Daoy (cell line): ENCODE measurements at places on chromosomes 16 and 17. TPM values are rescaled to one million over a fixed set of nuclear protein-coding genes. Genes with fewer than 3 reads are reported as not detected.
A peak's percentile ranks its signal among the peaks of the same experiment; 100 is the strongest.

DNA sequence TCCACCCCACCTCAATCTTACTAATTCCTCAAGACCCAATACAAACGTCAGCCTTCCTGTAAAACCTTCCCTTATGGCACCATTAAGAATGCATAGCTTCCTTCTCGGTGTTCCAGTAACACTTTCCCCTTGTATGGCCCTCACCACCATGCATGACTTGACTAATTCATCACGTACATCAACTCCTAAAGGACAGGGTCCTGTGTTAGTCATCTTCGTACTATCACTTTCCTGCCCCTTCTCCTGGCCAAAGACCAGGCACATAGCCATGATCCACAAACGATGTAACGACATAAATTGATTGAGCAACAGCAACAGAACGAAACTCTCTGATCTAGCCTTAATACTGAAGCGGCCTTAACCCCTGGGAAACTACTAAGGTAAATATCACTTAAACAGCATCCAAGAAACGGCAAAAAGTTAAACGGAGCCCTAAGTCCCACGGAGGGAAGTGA is 612 bp downstream of the PSMD12 start:
- DNase-seq = peak; percentile 46

DNA sequence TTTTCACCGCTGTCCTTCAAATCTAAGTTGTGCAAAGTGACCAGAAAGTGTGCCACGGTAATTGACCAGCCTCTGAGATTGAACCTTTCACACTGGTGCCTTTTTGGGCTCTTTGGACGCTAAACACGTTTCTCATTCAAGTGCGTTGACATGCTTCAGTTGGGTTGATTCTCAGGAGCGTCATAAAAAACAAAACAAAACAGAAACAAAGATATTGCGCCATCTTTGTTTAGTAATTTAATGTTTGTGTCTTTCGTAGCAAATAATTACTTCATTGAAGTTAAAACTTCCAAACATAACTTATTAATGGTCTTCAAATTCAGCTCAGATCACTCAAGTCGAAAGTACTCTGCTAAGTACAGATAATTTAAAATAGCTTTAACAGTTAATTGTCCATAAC is 80.2 kb downstream of the OR1D5 start:
- DNase-seq = no peak

DNA sequence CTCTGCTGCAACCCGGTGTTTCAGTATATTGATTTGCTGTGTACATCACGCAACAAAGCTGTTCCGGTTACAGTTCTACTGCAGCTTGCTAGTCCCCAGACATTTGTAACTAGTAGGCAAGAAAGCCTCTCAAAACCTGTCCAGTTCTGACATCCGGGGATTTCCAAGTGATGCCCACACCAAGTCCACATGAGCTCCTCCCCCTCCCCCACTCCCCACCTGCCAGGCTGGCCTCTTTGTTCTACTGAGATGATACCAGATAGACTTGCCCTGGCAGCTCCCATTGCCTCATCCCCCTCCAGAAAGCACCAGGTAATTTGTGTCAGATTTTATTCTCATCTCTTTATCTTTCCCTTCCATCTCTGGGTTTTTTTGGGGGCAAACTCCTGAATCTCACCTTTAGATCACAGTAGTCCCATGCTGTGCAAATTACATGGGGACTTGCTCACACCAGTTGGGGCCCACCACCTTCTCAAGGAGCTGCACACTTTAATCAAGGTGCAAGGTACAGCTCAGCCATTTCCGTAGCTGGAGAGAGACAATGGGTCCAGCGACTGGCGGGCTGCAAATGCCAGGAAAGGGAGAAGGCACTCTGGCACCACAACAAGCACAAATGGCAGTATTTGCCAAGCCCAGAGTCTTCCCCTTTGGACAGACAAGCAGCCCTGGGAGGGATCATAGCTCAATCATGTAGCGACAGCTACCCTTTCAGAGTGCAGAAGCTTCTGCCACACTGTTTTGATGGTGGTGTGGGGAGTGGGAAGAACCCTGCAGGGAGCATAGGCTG is 183.1 kb downstream of the CYLD start:
- no peak for DNase-seq

NATD1 gene
- 0.83 and 0.86 TPM in 2 replicates for total RNA-seq

C1QBP gene
- total RNA-seq = 709 and 891 TPM in 2 replicates

GRCh38 chr17:29070781-29071180 is 27.8 kb downstream of the PIPOX start:
- no peak for DNase-seq

DNA sequence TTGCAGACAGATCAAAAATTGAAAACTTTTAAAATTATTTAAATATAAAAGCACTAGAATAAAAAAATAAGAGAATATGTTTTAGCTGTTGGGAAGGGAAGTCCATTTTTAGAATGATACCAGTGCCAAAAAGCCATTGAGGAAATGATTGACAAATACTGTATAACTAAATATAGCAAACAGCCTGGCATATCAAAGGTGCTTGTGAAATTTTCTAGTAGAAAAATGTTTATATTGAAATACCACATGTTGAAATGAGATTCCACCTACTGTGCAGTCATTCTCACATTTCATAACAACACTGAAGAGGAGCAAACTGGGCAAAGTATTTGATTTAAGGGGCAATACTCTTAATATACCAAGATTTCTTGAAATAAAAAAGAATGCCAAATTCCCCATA is 183.5 kb downstream of the PHKB start:
- no peak for DNase-seq

SYNGR3 gene
- 0.29 TPM in 1 of 2 replicates, not detected in the other for total RNA-seq

GRCh38 chr17:46841561-46842379 is 9.6 kb upstream of the WNT9B start:
- DNase-seq = no peak

DVL2 gene
- 22.2 and 42.7 TPM in 2 replicates for total RNA-seq

DNA sequence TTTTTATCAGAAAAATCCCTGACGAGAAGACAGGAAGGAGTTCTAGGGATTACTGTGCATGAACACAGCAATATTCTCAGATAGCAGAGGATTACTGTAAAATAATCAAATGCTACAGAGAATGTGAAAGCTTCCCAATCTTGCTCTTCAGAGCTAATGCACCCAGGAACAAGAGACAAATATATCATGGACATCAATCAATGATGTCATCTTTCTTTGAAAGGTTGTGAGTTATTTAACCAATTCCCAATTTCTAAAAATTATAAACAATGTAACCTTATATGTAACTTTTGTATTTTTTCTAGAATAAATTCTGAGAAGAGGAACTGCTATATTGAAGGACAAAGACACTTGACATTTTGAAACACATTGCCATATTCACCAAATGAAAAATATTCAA is 46.5 kb downstream of the BRD7 start:
- no peak for DNase-seq

BAIAP2 gene
- 62.0 and 65.6 TPM in 2 replicates for total RNA-seq

KRT25 gene
- not detected in 2 replicates for total RNA-seq

- peak; percentile 38 for DNase-seq
These were observed 217.6 kb upstream of the KCNJ16 start for GRCh38 chr17:69857412-69857835.

DNA sequence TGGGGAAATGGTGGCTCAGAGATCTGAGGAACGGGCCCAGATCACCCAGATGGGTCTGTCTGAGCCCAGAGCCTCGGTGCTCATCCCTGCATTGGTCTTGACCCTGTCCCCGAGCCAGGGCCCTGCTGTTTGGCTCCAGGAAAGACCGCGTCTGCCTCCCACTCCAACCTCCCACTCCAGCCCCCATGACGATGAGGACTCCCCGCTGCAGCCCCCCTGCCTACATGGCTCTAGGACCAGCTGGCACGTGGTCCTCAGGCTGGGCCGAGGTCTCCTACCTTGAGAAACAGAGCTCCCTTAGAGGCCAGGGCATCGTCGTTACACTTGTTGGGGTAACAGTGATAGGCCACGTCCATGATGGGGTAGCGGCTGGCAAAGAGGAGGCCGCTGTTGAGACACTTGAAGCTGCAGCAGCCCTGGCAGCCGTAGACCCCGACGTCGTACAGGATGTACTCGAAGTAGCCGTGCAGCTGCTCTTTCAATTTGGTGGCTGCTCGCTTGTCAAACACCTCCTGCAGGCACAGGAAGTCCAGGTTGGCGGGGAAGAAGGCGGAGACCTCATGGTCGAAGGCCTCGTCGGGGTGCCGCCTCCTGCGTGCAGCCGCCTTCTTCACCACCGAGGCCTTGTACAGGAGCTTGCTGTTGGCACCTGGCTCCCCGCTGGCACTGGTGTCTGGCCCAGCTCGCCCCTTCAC is 59.9 kb downstream of the PRMT7 start:
- DNase-seq = no peak

DNA sequence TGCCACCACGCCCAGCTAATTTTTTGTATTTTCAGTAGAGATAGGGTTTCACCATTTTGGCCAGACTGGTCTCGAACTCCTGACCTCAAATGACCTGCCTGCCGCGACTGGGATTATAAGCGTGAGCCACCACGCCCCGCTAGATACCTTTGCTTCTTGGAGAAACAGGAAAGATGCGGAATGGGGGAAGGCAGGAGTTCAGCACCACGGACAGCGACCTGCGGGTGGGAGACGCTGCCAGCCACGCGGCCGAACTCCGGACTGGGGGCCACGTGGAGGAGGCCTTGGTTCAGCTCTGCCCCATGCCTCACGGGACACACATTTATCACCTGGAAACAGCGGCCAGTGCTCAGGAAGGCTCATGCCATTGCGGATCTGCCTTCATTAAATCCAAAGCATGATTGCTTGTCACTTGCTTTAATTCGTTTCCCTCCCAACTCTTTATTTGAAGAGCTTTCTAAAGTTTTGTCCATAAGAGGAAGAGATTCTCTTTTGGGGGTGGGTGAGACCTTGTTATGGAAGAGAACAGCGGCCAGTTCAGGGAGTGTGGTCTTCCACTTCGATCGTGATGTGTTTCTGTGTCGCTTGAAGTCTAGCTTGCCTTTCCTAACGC is 219.9 kb downstream of the ENGASE start:
- peak; percentile 87 for DNase-seq

DNA sequence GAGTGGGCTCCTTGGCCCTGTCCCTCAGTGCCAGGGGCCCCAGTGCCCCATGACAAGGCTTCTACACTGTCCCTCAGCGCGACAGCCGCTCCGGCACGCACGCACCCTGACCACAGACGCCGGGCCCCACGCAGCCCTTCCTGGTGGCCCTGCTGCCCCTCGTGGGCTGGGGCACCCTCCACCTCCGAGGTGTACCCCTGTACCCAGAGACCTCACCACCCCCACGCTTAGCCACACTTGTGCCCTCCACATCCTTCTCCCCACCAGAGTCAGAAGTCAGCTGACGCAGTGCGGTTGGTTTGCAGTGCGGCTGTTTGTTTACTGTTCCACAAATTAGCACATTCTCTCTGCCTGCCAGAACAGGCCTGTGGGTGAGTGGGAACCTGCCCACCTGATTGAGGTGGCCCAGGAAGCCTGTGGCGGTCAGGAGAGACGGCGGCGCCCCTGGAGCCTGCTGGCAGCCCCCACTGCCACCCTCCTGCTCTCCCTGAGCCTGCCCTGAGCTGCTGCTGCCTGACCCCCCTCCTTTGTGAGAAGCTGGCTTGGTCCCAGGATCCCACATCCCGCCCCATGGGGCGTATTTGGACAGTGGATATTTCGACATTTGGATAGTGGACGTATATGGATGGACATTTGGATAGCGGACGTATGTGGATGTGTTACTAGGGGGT is 38.0 kb upstream of the CDH15 start:
- DNase-seq = no peak

IGF2BP1 gene
- 15.2 and 16.7 TPM in 2 replicates for total RNA-seq

KCNH4 gene
- total RNA-seq = under 0.01 TPM in 1 of 2 replicates, not detected in the other

- no peak for DNase-seq
These were observed 127.7 kb downstream of the GAS7 start for GRCh38 chr17:10070690-10071089.

YBX2 gene
- total RNA-seq = 0.15 and 2.4 TPM in 2 replicates

GRCh38 chr17:64403881-64404460 is 13.3 kb upstream of the PECAM1 start:
- DNase-seq = no peak

GRCh38 chr17:11366272-11366850 is 125.3 kb downstream of the SHISA6 start:
- DNase-seq = no peak

DNA sequence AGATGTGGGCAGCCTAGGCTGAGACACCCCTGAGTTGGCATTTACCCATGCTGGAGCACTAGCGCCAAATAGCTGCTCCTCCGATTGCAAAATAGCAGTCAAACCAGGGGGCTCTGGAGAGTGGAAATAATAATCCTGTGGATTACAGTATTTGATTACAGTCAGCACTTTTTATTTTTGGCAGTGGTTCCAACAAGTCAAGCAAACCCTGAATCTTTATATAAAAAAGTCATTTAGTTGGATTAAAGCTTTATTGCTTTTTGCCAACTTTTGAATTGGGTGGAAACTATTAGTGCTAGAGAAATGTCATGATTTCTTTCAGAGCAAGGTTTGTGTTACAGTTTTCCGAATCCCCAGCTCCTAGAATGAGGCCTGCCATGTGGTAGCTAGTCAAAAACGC is 99.3 kb upstream of the FAM20A start:
- DNase-seq = no peak

DNA sequence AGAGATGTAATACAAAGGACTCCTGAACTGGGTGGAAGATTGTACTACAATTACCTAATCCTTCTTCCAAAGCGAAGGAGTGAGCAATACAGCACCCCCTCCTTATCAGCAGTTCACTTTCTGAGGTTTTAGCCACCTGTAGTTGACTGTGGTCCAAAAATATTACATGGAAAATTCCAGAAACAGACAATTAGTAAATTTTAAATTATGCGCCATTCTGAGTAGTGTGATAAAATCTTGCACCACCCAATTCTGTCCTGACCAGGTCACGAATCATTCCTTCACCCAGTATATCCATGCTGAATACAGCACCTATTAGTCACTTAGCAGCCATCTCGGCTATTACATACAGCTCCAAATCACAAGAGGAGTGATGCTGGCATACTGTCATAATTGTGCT is 23.2 kb downstream of the VPS53 start:
- DNase-seq = peak; percentile 73

DNA sequence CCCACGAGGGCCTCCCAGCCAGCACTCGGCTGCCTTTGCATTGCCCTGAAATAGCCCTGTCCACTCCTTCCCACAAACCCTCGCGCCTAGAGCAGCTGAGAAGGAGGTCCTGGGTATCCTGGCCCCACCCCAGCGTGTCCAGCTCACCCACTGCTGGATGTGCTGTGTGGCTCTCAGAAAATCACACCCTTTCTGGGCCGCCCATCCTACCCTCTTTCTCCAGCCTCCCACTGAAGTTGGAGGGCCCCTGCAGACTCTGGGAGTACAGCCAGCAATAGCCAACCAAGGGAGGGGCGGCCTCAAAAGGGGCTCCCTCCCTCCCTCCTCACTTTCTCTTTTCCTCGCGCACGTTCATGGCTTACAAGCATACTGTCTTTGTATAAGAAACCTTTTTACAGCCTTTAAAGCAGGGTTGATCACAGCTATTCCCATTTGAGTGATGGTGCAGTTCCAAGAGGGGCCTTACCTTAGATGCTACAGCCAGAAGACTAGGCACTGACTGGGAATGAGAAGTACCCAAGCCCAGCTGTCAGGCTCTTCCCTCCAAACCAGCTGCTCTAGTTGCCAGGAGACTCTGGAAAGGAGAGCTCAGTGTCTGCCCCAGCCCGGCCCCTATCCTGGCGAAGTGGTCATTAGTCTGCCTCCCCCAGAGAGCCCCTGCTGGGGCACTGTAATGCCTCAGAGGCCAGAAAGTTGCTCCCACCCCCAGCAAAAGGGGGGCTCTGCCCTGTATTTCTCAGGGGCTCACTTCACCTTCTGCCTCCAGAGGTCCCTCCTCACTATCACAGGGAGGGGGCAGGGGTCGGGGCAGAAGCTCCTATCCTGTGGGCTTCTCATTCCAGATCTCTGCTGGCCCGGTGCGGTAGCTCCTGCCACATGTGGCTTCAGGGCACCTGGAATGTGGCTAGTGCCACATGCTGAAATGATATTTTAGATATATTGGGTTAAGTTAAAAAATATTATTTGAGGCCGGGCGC is 38.1 kb downstream of the DCAKD start:
- no peak for DNase-seq

- DNase-seq = no peak
These were observed 320.1 kb downstream of the SLC39A11 start for GRCh38 chr17:72772331-72772821.

KRT39 gene
- not detected in 2 replicates for total RNA-seq

ZNF768 gene
- 16.7 and 19.2 TPM in 2 replicates for total RNA-seq
